ENCODE measurements at places on chromosomes 1 and 21. TPM values are rescaled to one million over a fixed set of nuclear protein-coding genes. Genes with fewer than 3 reads are reported as not detected.

- DNase-seq = no peak
Observed at GRCh38 chr1:77434967-77435366, 153.1 kb downstream of the AK5 start.

DNA sequence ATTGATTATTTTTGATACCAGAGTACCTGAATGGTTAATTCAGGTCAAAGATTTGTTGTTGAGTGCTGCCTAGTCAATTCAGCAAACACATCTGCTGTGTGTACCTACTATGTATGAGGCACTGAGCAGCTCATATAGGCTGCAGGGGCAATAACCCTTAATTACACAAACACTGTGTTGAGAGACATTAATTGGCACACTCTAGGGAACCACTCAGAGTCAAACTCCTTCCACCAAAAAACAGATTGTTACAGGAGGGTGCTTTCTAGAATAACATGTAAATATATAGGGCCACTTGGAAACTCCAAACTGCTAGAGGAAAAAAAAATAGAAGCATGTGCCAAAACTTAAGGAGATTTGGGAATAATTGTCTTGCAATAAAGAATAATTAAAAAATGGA is 31.3 kb downstream of the UBE2U start:
- no peak for DNase-seq

DNA sequence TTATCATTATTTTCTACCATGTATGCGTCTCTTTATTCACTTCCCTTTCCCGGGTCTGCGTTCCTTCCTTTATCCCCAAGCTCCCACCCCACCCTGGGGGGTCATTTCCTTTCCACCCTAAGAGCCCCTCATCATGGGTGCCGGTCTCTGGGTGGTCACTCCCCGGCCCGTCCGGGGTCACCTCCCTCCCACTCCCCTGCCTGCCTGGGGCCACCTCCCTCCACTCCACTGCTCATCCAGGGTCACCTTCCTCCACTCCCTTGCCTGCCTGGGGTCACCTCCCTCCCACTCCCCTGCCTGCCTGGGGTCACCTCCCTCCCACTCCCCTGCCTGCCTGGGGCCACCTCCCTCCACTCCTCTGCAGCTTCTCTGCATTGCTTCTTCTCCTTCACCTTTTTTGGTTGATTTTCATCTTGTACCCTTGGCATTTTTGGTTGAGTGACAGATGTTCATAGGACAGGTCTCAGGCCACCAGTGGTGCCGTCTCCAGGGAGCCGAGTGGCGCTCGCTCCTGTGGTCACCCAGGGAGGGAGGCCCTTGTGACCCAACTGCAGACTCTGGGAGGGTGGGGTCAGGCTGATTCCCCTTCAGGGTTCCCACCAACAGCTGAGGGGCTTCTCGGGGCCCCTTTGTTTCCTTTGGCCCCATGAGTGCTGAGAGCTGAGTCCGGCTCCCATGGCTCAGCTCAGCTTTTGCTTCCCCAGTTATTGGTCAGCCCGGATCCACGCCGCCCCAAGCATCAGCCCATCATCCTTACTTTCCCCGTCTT is 48.6 kb upstream of the PCBP3 start:
- DNase-seq = no peak

DNA sequence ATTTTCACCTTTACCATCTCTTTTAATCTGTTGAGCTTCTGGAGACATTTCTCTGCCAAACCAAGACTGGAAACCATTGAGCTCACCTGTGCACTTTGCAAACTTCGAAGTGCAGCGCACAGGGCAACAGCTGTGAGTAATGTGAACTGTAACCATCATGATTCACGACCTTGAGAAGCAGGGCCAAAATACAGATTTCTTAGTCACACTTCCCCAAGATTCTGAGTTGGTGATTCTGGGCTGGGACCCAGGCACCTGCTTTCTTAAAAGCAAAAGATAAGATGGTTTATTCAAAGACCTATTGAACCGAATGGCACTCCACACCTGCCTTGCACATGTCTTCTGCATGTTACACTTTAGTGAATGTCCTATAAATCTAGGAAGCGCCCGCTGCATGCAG is 10.2 kb downstream of the AGTRAP start:
- no peak for DNase-seq

TMEM81 gene
- total RNA-seq = not detected

GRCh38 chr1:3444736-3445135 is 9.7 kb upstream of the ARHGEF16 start:
- no peak for DNase-seq

DNA sequence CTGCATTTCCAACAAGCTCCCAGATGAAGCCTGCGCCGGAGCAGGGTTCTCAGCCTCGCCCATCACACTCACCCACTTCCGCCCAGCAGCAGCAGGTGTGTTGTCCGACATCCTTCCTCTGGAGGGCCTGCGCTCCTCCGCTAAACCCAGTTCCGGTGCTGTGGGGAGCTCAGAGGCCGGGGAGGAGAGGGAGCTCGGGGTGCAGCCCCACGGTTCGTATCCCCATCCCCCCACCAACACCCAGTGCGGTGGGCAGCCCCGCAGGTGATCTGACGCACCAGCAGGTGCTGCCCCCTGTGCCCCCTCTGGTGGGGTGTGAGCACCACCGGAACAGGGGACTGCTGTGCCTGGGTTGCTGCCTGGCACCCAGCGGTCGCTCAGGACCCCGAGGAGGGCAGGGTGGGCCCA is 3.4 kb upstream of the PEX10 start:
- no peak for DNase-seq

- no peak for DNase-seq
Observed at GRCh38 chr1:185674201-185674600, 60.0 kb upstream of the HMCN1 start.

- no peak for DNase-seq
Observed at GRCh38 chr1:244381878-244382565, 69.7 kb downstream of the ADSS2 start.

DNA sequence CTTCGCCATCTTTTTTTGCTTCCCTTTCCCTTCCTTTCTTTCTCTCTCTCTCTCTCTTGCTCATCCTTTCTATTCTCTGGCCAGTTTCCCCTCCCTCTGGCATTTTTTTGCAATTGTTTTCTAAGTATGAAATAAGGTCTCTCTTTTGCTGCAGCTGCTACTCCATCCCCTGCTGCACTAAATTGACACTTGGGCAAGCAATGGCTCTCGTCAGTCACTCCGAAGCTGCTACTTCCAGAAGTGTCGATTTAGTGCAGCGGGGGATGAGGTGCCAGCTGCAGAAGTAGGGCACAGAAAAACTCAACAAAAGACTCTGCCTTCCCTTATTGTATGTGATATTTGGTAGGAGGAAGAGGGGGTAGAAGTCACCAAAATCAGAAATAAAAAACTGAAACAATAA is 642.3 kb downstream of the RWDD3 start:
- no peak for DNase-seq

GRCh38 chr1:227587968-227588367 is 24.6 kb downstream of the ZNF678 start:
- no peak for DNase-seq

DNA sequence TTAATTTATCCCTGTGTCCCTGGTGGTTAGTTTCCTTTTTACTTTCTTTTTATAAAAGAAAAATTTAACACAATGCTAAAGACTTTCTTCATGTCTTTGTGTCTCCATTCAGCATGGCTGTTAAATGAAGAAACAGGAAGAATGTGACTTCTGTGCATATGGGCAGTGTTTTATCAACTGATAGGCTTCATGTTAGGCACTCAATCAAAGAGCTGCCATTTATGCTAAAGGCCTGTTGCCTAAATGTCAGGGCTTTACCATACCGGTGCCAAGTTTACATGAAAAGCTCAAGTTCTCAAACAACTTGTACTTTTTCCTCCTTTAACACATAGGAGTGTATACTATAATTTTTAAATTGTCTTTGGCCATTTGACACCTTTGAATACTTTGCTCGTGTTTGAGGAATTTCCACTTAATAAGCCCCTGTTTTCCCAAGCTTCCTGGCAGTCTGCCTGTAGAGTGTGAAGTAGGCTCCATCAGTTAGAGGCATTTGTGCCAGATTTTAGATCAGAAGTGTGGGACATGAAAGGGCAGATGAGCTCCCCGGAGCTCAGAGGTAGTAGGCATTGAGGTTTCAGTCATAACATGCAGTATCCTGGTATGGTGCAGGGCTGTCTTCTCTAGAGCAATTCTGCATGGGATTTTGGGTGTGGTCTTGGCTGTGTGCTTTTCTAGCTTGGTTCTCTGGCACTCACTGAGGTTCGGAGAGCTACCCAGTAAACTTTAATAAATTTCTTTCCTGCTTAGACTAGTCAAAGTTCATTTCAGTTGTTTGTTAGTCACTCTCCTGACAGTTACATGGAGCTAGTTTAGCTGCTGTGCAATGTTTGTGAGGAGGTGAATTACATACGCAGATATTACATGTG is 119.0 kb downstream of the LEPR start:
- no peak for DNase-seq

RAB7B gene
- not detected for total RNA-seq

DNA sequence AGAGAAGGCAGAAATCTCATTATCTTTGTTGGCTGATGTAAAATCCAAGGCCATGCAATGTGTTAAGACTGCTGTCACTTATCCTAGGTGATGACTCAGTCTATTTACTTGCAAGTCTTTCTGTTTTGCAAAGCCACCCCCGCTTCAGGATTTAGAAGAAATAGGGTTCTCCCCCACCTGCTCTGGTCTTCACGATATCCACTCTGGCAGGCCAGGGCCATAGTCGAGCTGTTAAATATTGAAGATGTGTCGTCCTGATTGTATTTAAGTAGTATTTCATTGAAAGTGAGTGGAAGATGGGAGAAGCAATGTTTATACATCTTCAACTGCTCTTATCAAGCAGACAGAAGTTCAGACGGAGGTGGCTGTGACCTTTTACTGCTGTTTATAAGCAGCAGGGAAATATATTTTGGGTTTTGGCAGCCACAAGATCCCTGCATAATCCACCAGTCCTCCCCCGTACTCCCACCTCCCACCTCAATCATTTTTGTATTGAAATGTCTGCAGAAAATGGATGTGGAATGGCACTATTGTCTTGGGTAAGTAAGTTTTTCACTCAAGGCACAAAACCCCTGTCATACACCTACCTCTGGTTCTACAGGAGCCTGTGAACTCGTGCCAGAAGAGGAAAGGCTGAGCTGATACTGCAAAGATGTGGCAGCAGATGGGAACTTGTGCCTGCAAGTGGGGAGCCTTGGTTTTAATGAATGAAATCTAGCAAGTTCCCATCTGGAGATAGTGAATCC is 117.4 kb downstream of the MRPS6 start:
- DNase-seq = peak; percentile 19

- DNase-seq = no peak
Observed at GRCh38 chr1:17355898-17356297, 16.1 kb upstream of the PADI6 start.

DNA sequence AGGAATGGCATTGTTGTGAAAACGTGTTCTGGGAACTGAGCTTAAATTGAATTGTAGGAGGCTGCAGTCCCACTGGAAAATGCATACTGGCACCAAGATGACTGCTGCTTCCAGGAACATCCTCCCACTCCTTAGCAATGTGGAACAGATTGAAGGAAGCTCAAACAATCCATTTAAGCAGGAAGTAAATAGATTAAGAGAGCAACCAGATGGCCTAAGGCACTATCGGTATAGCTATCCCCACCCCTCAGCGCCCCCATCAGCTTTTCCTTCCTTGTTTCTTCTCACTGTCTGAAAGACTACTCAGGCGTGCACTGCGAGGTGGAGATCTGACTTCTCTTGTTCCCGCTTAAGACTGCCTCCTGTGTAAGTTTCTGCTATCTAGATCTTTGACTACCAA is 4.0 kb upstream of the IFI16 start:
- DNase-seq = no peak

- no peak for DNase-seq
Observed at GRCh38 chr21:34807146-34807880, 138.5 kb downstream of the CLIC6 start.

DNA sequence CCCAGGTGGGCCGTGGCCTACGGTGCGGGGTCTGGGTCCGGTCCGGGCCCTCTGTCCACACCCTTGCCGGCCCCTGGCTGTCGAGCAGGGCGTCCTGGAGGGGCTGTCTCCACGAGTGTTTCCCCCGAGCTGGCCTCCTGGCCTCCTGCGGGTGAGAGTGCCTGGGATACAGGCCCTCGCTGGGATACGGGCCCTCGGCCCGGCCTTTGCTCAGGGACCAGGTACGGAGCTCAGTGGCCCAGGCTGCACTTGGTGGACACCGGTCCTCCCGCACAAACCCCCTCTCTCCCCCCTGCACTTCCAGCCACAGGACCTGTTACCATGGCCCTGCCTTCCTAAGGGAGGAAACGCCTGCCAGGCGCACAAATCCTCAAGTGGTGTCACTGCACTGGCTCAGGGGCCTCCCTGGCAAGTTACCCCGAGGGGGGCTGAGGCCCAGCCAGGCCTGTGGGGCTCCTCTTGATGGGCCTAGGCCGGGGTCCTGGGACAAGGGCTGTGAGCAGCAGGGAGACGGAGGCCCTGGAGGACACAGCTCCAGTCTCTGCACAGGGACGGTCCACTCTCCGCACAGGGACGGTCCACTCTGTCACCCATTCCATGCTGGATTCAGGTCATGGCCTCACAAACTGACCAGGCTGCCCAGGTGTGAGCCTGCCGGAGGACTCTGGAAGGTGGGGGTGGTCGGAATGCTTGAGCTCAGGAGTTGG is 18.2 kb upstream of the RNF223 start:
- DNase-seq = no peak

- no peak for DNase-seq
Observed at GRCh38 chr1:231116738-231117137, 45.1 kb upstream of the TRIM67 start.

DNA sequence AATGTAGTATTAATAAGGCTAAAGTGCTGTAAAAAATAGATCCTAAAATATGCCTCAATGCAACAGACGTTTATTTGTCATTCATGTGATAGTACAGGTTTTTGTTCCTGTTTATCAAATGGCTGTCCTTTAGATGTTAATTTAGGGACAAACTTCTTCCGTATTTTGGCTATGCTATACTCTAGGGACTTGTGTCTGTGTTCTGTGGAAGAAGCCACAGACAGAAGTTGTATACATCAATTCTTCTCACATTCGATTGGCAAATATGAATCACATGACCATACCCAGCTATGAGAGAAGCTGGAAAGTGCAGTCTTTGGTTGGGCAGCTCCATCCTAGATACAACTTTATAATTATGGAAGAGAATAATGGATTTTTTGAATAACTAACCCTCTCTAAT is 232.7 kb upstream of the SNX7 start:
- no peak for DNase-seq

TSTD1 gene
- not detected for total RNA-seq

- DNase-seq = no peak
Observed at GRCh38 chr1:230069796-230070195, 2.8 kb downstream of the GALNT2 start.

GRCh38 chr1:62810420-62811274 is 26.7 kb downstream of the ATG4C start:
- DNase-seq = no peak

TNFAIP8L2 gene
- not detected for total RNA-seq

LCA5L gene
- not detected for total RNA-seq

GRCh38 chr1:29711582-29712283 is 475.4 kb downstream of the PTPRU start:
- DNase-seq = no peak

SPRR5 gene
- not detected for total RNA-seq

- no peak for DNase-seq
Observed at GRCh38 chr1:67700220-67700619, 15.2 kb downstream of the GADD45A start.

GRCh38 chr1:100869996-100870395 is 24.6 kb downstream of the EXTL2 start:
- DNase-seq = no peak

Data from ascending aorta (tissue), 2 donors.